ENCODE measurements at places on chromosomes 3 and 15.

DNA sequence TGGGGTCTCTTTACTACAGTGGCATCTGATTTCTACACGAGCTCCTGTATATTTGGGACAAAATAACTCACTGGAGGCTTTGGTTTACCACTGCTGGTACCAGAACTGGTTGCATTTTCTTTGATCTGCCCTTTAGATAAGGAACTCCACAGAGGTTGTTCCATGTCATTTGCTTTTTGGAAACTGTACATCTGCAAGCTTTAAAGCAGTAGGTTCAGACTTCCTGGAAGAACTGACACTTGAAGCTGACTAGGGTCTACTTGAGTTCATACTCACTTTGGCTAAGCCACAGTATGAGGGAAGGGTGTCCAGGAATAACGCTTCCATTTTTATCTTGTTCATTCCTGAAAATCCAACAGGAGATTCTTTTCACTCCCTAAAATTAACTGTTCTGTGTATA is 86.4 kb downstream of the WWTR1 start:
- DNase-seq = no peak

- DNase-seq = no peak
Observed at GRCh38 chr15:63922261-63922904, 88.6 kb upstream of the HERC1 start.

GRCh38 chr15:98776607-98777281 is 128.4 kb downstream of the IGF1R start:
- DNase-seq = peak; percentile 59

- DNase-seq = no peak
Observed at GRCh38 chr15:32152574-32152973, 122.3 kb downstream of the CHRNA7 start.

- no peak for DNase-seq
Observed at GRCh38 chr3:46466273-46466672, 1.6 kb upstream of the LTF start.

DNA sequence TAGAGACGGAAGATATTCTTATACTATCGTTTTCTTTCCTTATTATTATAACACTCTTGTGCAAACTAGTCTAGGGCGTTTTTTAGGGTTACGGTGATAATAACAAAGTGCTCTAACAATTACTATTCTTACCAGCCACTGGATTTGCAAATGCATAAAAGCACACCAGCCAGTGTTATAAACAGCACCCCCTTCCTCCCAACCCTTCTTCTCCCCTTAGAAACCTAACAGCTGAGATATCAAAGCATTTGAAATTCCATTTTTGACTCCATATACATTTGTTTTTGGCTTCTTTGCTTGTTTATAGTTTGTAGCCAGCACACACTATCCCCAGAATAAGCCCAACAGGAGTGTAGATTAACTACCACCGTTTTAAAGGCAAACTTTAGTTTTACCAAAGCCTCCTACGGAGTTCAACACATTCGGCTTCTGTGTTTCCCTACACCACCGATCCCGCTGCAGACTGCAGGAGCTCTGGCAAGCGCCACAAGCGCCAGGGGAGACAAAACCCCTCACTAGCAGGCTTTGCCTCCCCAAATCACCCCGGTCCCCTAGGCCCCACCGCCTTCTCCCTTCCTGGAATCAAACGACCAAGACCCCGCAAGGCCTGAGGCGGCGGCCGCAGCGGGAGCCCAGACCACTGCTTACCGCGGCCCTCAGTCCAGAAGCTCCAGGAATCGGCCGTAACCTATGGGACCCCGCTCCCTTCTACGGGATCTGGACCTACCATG is 461 bp downstream of the COPB2 start:
- peak; percentile 41 for DNase-seq

GRCh38 chr3:27610800-27611525 is 111.2 kb downstream of the EOMES start:
- no peak for DNase-seq

GRCh38 chr3:38111201-38111600 is 25.7 kb downstream of the ACAA1 start:
- DNase-seq = no peak

All from GM23248 (cell line).